ENCODE measurements at places on chromosomes 16 and 17. TPM values are rescaled to one million over a fixed set of nuclear protein-coding genes. Genes with fewer than 3 reads are reported as not detected.
A peak's percentile ranks its signal among the peaks of the same experiment; 100 is the strongest.

Gene TP53TG3C
- not detected for total RNA-seq

Gene KRT33B
- total RNA-seq: not detected

Gene DPEP3
- not detected for total RNA-seq

DNA sequence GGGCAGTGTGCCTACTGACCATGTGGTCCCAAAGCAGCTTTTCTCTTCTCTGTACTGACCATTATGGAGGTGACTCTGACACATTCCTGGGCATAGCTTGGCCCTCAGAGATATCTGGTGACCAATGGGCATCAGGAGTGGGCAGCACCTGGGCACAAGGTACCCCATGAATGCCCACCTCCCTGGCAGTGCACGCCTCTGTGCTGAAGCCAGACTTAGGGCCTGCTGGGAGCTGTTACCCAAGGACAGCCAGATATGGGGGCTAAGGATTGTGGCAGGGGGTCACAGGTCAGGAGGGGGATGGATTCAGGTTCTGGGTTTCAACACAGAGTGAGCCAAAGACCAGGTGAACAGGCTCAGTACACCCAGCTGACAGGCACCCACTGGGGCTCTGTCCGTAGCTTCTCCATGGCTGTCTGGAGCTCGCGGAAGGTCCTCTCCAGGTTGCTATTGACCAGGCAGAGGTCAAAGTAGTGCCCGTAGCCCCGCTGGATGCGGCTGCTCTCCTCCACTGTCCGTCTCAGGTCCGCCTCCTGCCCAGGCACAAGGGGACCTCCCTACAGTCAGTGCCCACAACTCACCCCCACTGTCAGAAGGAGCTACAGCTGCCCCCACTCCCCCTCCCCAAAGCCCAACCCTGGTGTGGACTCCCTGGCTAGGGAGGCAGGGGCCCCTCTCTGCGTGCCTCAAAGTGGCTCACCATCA, 29.7 kb downstream of the MPP2 start:
- no peak for DNase-seq

DNA sequence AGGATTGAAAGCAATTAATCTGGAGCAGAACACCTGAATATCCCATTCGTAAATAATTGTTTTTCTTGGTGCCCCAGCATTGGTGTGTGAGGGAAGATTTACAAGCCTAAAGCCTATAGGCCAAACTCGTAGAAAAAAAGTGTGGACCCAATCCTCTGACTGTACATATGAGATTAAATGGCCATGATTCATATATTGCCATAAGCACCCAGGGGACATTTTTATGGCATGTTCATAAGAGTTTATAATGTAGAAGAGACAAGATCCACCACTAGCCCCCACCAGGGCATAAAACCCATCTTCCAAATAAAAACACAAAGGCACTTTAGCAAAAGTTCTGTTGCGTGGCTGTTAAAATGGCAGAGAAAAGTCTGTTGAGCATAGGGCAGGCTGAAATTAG, 15.5 kb upstream of the SALL1 start:
- DNase-seq: no peak

- peak; percentile 61 for DNase-seq
Observed at GRCh38 chr17:47077576-47077975, 98.5 kb upstream of the RPRML start.

GRCh38 chr16:81843243-81843582, 64.1 kb downstream of the PLCG2 start:
- no peak for DNase-seq

- DNase-seq: no peak
Observed at GRCh38 chr16:57801809-57802340, 416 bp downstream of the KIFC3 start.

GRCh38 chr16:9134306-9134705, 42.9 kb downstream of the HAPSTR1 start:
- no peak for DNase-seq

- no peak for DNase-seq
Observed at GRCh38 chr16:5505091-5505887, 407.7 kb upstream of the EEF2KMT start.

DNA sequence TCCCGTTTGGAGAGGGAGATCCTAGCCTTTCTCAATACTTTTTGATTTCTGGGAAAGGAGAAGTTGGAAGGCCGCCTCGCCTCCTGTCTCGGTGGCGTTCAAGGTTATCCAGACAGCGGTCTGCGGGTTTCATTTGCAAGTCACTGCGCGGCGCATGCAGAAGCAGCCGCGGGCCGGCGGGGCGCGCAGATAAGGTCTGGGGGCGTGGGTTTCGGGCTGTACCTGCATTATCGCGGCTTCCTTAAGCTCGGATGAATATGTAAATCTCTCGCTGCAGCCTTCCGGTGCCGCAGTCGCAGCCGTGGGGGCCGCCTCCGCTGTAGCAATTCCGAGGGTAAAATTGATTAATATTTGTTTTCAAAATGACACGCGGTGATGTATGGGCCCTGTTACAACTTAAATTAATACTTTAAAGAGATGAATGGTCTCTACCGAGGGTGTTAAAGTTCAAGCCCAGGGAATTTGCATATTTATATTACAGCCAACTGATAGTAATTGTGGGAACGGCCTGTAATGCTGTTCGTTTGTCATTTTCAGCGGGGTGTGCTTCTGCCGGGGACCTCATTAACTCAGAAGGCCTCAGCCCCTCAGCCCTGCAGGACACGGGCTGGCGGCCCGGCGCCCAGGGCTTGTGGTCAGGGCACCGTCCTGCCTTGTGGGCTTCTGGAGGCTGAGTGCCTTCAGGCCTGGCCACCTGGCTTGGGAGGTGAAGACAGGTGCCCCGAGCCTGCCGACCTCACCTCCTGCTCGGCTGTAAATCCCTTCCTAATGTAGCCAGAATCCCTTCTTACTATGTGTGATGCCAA, 99.4 kb downstream of the CYLD start:
- DNase-seq: peak; percentile 56

Measured in fibroblast of lung (primary cell).